NCI-H1105 treated with DMSO at 0.1 percent for 48 hours (cell line): ENCODE measurements at places on chromosomes 16 and 17.

- no peak for DNase-seq
Measured at GRCh38 chr17:80960037-80960796, 31.4 kb upstream of the CHMP6 start.

DNA sequence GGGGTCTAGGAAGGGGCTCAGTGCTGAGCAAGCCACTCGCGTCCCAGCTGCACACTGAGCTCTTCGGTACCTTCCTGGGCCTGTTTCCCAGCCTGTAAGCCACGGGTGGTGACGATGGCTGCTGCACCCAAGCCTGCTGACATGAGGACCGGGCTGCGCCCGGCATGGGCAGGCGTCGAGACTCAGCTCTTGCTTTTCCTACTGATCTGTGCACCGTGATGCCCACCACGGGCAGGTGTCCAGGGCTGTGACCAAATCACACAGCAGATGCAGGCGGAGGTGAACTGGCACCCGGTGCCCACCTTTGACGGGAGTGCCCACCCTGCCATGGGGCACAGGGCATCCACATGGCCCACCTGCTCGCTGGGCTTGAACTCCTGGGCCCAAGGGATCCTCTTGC lies 17.9 kb downstream of the CCDC57 start:
- DNase-seq: no peak

GRCh38 chr16:63702981-63703590 lies 1418.8 kb downstream of the CDH11 start:
- no peak for DNase-seq

DNA sequence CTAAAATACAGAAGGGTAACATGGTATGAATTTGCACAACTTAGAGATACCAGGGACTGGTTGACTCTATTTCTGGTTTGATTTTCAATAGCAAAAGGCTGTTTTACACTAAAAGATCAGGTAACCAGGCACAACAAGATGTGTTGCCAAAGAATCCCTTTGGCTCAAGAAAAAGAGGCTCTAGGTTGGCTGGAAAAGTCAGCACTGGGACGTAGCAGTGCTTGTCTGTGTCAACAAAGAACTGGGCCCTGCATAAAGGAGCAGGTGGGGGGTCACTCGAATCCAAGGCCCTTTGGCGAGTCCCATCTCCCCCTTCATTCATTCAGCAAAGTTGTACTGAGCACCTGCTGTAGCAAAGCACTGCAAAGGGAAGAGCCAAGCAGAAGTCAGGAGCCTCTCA lies 18.4 kb downstream of the SDR42E1 start:
- no peak for DNase-seq

- no peak for DNase-seq
Measured at GRCh38 chr17:2782055-2782454, 14.2 kb upstream of the RAP1GAP2 start.

DNA sequence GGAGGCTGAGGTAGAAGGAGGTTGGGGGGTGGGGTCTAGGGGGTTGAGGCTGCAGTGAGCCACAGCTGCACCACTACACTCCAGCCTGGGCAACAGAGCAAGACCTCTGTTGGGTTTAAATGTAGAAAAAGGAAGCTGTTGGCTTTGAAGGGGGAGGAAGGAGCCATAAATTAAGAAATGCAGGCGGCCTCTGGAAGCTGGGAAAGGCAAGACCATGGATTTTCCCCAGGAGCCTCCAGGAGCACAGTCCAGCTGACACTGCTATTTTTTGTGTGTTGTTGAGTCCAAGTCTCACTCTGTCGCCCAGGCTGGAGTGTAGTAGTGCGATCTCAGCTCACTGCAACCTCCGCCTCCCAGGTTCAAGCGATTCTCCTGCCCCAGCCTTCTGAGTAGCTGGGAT lies 15.9 kb downstream of the LITAF start:
- no peak for DNase-seq

GRCh38 chr16:63497408-63497807 lies 1461.2 kb upstream of the CDH8 start:
- peak; percentile 1 for DNase-seq

DNA sequence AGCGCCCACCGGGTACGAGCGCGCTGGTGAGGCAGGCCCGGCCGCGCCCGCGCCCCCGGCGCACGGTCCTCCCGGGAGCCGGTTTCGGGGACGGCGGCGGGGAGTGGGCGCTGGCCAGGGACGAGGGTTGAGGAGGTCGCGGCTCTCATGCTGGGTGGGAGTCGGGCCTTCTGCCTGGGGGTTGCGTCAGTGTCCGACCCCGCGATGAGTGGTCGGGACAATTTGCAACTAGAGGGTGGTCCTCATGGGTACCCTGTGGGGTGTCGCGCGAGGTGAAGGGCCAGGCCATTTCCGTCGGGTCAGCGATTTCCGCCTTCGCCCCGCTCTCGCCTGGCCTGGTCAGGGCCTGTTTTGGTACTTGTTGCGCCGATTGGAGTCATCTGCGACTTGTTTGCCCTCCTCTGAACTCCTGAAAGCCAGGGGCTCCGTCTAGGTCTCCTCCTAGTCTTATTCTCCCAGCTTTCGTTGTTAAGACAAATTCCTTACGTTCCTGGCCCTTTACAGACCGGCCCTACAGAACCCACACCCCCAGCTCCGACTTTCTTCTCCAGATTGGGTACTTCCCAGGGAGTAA lies 14.9 kb downstream of the NAA60 start:
- no peak for DNase-seq

GRCh38 chr17:19523690-19524089 lies 10.0 kb upstream of the SLC47A1 start:
- DNase-seq: no peak

DNA sequence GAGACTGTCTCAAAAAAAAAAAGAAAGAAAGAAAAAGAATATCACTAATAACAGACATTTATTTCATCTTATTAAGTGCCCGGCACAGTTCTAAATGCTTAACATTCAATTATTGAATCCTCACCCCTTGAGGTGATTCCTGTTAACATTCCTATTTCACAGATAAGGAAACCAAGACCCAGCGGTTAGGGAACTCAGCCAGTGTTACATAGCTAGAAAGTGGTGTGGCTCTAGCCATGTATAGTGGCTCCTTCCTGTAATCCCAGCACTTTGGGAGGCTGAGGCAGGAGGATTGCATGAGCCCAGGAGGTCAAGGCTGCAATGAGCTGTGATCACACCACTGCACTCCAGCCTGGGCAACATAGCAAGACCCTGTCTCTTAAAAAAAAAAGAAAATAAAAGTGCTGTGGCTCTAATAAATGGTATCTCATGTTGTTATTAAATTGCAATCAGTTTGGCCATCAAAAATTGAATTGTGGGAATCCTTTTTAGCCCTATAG lies 28.1 kb downstream of the ZNRF1 start:
- DNase-seq: no peak

DNA sequence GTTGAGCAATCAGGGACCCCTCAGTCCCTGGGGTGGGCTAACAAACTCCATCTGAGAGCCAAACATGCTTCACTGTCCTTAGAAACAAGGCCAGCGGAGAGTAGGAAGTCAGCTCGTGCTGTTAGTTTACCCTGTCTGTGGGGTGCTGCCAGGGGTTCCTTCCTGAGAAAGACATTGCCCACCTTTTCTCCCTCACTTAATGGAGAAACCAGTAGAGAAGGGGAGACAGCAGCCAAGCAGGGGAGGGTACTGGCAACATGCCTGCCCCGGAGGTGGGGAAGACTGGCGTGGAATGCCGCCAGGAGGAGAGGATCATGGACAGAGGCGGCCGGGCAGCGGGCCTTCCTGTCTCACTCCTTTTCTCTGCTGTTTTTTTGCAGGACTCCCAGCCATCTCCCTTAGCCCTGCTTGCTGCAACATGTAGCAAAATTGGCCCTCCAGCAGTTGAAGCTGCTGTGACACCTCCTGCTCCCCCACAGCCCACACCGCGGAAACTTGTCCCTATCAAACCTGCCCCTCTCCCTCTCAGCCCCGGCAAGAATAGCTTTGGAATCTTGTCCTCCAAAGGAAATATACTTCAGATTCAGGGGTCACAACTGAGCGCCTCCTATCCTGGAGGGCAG lies 19.9 kb downstream of the SP2 start:
- DNase-seq: no peak

DNA sequence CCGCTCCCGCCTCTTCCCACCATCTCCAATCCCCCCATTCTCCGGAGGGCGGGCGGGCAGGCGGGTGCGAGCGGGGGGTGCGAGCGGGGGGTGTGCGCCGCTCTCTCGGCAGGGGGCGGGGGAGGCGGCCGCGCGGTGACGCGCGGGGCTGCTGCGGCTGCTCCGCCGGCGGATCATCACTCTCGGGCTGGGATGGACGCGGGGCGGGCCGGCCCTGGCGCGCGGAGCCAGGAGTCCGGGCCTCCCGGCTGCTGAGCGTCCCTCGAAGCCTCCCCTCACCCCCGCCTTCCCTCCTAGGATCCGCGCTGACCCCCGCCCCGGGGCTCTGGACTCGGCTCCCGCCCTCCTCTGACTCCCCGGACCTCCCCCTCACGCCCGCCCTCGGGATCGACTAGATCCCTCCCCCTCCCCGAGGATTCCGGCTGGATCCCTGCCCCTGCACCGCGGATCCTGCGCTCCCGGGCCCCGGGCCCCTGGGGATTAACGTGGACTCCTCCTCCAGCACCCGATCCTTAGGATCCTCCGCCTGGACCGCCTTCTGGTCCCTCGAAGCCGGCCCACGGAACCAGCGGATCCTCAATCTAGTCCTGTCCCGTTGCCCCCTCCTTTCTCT lies 946 bp upstream of the TMEM256 start:
- no peak for DNase-seq

GRCh38 chr16:50690177-50690576 lies 3.2 kb upstream of the NOD2 start:
- no peak for DNase-seq

GRCh38 chr17:34556384-34556783 lies 23.0 kb upstream of the TMEM132E start:
- no peak for DNase-seq
